ENCODE measurements at places on chromosomes 16 and 17.

DNA sequence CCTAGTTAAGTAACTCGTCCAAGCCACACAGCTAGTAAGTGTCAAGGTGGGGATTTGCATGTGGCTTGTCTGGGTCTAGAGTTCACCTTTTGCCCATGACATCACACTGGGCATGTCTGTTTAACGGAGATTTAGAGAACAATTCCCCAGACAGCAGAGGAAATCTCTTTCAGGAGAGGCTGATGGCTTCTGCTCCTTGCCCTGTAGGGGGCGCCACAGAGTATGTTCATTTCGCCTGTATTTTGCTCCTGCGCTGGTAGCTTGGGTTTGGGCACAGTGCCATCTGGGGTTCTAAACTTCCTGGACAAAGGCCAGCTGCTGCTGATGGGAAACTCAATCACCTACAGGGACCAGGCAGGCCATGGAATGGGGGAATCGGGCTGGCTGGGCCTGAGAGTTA, 20.4 kb downstream of the OTOA start:
- DNase-seq, result peak; percentile 6

GRCh38 chr16:56547949-56548567, 16.8 kb upstream of the MT4 start:
- no peak for DNase-seq

- peak; percentile 66 for DNase-seq
Observed at GRCh38 chr17:56834380-56835263, 671 bp downstream of the DGKE start.

- DNase-seq, result no peak
Observed at GRCh38 chr16:16148755-16149154, 74.5 kb downstream of the ABCC6 start.

- DNase-seq, result no peak
Observed at GRCh38 chr16:65675161-65675560, 553.3 kb upstream of the CDH11 start.

- DNase-seq, result no peak
Observed at GRCh38 chr17:965311-965989, 14.1 kb downstream of the NXN start.

GRCh38 chr16:18062713-18063112, 273.8 kb downstream of the NPIPA8 start:
- DNase-seq, result no peak

- DNase-seq, result no peak
Observed at GRCh38 chr16:67086822-67087221, 22.9 kb upstream of the PHAF1 start.

- no peak for DNase-seq
Observed at GRCh38 chr16:49660626-49661025, 195.3 kb downstream of the ZNF423 start.

Measured in effector CD4-positive, alpha-beta T cell (primary cell).